Activated naive CD8-positive, alpha-beta T cell treated with anti-CD3 and anti-CD28 coated beads, Interleukin-2, amount 10 ng/mL, durations not matched to agents 7 days and 5 days (primary cell): ENCODE measurements at places on chromosomes 1 and 21. TPM values are rescaled to one million over a fixed set of nuclear protein-coding genes. Genes with fewer than 3 reads are reported as not detected.

The RIPPLY3 gene
- total RNA-seq: not detected

The TFF2 gene
- not detected for total RNA-seq

The LCE1B gene
- not detected for total RNA-seq

The FCRL4 gene
- total RNA-seq: not detected

The DPT gene
- not detected for total RNA-seq

The RNU1-1 gene
- 3,257 TPM for total RNA-seq

The ANKRD35 gene
- 0.40 TPM for total RNA-seq

The AMY1B gene
- total RNA-seq: not detected

The CRYBG2 gene
- total RNA-seq: 7.9 TPM

The DDI2 gene
- 31.6 TPM for total RNA-seq

The SLAMF8 gene
- total RNA-seq: 1.8 TPM

The KCNE2 gene
- not detected for total RNA-seq

The LAX1 gene
- 28.4 TPM for total RNA-seq

The OR2L3 gene
- total RNA-seq: not detected

The CYP4A22 gene
- total RNA-seq: not detected

The C1orf167 gene
- not detected for total RNA-seq

The AGO3 gene
- total RNA-seq: 34.0 TPM

The KCNE1 gene
- total RNA-seq: 0.33 TPM

The WLS gene
- not detected for total RNA-seq

The CFAP74 gene
- not detected for total RNA-seq

The TRIM58 gene
- 0.09 TPM for total RNA-seq

The FCRL2 gene
- total RNA-seq: not detected
